ENCODE measurements at places on chromosomes 6 and 20.

DNA sequence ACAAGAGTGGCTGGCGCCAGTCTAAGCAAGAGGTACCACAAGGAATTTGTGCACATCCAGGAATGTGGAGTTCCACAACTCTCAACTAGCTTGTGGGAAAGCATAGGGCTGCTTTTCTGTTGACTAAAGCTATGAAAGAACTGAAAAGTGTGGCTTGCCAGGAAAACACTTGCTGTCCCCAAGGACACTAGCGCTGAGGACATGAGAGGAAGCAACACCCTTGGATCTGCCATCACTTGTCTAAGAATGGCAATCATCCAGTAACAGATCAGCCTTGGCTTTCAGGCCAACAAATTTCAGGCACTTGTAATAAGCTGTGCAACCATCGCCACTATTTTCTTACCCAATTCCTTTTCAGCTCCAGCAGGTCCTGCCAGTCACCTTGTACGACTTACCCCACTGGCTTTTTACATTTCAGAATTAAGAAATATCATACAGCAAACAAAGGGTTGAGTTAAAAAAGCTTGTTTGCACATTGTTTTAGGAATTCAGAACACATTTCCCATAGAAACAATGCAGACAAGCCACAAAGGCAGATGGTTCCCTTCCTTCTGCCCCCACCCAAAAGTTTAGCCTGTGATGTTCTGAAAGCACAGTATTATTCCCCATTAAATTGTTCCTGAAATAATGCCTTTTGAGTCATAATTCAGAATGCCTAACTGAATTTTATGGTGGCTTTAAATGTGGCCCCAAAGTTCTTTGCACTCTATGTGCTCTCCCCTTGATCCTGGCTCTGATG, 57.9 kb upstream of the SSTR4 start:
- no peak for DNase-seq

DNA sequence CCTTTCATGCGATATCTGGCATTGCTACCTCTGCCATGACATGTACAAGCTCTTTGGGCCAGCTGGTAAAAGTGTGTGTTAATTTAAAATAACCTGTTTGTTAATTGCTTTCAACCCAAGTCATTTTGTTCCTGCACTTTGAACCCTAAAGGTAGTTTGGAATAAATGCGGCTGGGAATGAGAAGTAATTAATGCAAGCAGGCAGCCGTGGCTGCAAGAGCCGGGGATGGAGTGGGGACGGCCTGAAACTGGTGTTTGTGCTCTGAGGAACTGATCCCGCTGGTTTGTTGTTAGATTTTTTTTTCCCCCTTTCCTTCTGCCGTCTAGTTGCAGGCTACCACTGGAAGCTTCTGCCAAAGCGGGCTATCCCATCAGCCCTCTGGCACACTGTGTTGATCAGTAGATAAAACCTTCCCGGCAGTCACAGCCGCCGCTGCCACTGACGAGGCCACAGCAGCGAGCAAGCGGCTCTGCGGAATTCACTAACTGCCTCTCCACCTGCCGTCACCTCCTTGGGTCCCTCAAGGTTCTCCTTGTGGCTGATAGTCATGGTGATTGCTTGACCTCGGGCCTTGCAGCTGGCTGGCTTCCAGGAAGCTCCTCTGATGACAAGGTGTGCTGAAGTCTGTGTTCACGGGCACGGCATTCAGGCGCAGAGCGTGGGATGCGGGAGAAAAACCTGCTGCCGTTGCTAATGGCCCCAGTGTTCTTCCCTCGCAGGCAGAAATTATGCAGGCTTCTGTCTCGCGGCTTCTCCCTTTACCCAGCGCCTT, 315.9 kb downstream of the TFAP2A start:
- DNase-seq, result no peak

GRCh38 chr20:57277398-57278105, 11.1 kb upstream of the BMP7 start:
- DNase-seq, result no peak

DNA sequence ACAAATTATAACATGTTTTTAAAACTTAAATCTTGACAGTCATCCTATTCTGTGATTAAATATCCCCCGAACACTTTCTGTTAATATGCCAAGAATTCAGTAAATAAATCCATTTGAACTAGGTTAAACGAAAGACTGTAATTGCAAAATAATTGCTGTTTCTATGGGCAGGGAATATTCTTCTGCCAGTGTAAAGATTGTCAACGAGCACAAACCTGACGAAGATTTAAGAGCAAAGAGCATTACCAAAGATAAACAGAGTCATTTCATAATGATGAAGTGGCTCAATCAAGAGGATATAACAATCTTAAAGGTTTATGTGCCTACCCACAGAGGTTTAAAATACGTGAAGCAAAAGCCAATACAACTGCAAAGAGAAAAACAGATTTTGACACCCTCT, 76.3 kb upstream of the ADGRG6 start:
- DNase-seq, result no peak

- DNase-seq, result no peak
These were observed 103.0 kb downstream of the ZNF217 start for GRCh38 chr20:53490620-53491019.

- no peak for DNase-seq
These were observed 21.9 kb upstream of the SH3BGRL2 start for GRCh38 chr6:79609225-79609595.

Data from T-helper 17 cell (primary cell).